ENCODE measurements at places on chromosomes 5 and 9.

DNA sequence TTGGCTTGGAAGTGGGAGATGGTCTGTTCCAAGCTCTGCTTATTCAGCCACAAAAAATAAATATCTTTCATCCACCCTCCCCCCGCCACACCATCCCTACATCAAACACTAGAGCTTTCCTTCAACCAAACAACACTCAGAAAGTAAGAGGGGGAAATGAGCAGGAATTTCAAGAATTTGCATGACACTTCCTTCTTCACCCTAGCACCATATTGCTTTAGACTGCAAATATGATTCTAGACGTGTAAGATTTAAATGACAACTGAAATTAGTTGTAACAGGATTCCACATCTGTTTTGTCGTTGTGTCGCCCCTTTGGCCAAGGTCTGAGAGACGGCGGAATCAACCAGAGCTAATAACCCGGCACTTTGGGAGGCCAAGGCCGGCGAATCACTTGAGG lies 88.5 kb downstream of the NDFIP1 start:
- DNase-seq = no peak

- DNase-seq = peak; percentile 90
Measured at GRCh38 chr9:98867429-98868168, 60.1 kb downstream of the GALNT12 start.

- DNase-seq = peak; percentile 62
Measured at GRCh38 chr9:85248514-85249312, 493.0 kb downstream of the AGTPBP1 start.

DNA sequence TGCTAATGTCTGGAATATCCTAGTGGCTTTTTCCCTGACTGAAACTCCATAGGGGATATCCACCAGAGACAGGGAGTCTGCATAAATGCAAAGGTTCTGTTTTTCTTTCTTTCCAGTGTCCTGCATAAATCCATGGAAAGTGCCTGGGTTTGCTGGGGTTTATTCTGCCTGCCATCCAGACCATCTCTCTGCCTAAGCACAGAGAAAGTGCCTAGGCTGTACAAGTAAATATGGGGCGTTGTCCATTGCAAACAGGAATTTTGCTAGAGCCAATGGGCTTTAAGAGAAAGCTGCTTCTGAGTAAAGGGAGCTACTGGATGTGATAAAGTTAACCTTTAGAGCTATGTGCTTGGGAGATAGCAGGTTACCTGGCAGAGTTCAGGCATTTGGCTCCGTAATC lies 407.5 kb downstream of the AGTPBP1 start:
- no peak for DNase-seq

DNA sequence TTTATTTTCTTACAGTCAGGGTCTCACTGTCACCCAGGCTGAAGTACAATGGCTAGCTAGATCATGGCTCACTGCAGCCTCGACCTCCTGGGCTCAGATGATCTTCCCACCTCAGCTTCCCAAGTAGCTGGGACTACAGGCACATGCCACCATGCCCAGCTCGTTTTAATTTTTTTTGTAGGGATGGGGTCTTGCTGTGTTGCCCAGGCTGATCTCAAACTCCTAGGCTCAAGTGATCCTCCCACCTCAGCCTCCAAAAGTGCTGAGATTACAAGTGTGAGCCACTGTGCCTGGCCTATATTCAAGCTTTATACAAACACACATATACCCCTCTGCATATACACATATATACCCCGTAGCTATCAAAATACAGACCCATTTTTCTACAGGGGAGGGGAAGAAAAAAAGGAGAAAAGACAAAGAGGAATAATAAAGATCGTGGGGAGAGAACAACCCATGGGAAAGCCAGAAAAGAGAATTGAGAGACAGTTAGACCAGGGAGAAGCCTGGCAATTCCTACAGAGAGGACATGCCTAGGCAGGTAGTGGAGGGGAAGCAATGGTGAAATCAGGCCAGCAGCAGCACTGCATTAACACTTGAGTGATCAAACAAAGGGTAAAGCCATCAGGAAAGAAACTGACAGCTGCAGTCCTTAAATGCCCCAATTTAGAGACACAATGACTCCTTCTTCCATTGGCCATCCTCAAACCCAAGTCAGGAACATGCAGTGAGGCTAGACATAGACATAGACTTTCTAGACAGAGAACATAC lies 102.7 kb downstream of the EFNA5 start:
- DNase-seq = no peak

DNA sequence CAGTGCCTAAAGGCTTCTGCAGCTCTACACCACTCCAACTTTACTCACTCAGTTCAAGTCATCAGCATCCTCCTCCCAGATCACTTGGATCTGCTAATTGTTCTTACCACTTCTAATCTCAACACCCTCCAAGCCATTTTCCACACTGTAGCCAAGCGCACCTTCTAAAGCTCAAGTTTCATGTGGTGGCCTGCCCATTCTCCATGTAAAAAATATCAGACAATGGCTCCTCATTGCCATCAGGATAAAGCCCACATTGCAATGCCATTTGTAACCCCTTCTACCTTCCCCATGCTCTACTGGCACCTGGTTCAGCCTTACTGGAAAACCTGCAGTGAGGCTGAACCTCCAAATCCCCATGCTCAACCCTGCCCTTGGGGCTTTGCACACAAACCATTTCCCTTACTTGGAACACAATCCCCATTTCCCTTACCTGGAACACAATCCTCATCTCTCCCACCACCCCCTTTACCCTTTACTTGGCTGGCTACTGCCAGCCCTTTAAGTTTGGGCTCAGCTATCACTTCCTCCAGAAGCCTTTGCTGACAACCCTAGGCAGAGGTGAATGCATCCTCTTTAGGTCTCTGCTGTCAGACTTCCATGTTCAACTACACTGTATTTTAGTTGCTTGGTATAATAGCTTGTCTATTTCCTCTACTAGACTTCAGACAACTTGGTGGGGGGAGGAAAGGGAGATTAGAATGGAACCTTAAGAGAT lies 220.0 kb downstream of the TSSK1B start:
- DNase-seq = no peak

GRCh38 chr9:85949586-85950335 lies 8.8 kb downstream of the NAA35 start:
- DNase-seq = no peak

- DNase-seq = no peak
Measured at GRCh38 chr9:18829873-18830272, 203.1 kb downstream of the SAXO1 start.

Measured in AG08395 (cell line).